Trophoblast cell (in vitro differentiated cells and primary cell): ENCODE measurements at places on chromosomes 1 and 21.

DNA sequence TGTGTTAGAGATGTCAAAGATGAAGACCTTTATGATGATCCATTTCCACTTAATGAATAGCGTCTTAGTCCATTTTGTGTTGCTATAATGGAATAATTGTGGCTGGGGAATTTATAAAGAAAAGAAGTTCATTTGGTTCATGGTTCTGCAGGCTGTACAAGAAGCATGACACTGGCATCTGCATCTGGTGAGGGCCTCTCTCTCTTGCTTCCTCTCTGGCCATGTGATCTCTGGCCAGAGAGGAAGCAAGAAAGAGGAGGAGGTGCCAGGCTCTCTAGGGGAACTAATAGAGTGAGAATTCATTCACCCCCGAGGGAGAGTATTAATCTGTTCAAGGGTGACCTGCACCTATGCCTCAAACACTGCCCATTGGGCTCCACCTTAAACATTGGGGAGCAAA, 242.8 kb downstream of the DISC1 start:
- peaks cover 6% of the 10 kb centered on the region for H3K4me1 ChIP-seq
- DNase-seq: no peak
- no peak overlapping the region for H3K4me3 ChIP-seq
- no peak overlapping the region for H3K27ac ChIP-seq

DNA sequence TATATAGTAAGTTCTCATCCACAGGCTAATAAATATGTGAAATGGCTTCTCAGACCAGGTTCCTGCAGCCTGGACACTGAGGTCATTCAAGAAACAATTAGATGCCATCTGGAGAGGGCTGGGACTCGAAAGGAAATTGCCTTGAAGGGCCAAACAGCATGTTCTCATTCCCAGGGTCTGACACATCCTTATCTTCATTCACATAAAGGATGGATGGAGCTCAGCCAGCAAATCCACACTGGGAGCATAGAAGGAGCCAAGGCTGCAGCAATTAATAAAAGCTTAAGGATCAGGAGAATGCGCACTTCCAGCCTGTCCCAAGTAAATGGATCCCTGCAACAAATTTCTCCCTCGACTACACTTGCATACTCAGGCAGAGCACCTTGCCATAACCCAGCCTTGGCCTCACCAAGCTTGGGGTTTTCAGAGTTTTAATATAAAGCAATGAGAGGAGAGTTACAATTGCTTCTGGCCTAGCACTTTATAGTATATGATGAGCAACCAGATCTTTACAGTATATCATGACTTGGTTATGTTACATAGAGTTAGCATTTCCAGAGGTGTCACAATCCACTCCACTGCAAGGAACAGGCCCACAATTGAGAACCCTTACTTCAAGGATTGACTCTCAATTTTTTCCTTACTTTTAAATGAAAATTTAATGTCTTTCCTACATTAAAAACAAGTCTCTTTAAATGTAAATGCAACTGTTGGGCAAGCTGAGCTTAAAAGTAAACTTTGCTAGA, 55.9 kb downstream of the BCAR3 start:
- peaks cover 31% of the 10 kb centered on the region for H3K4me1 ChIP-seq
- no peaks in the 10 kb centered on the region for H3K27me3 ChIP-seq
- H3K27ac ChIP-seq: peak overlapping the region; percentile 73
- peak; percentile 78 for DNase-seq

- no peaks in the 10 kb centered on the region for H3K27me3 ChIP-seq
- no peaks in the 10 kb centered on the region for H3K4me1 ChIP-seq
- H3K27ac ChIP-seq: no peak overlapping the region
- H3K4me3 ChIP-seq: no peak overlapping the region
Measured at GRCh38 chr1:215728169-215728568, 161.1 kb downstream of the KCTD3 start.

GRCh38 chr1:178538192-178538916, 25.4 kb downstream of the TEX35 start:
- no peaks in the 10 kb centered on the region for H3K27me3 ChIP-seq
- H3K4me1 ChIP-seq: peaks cover 15% of the 10 kb centered on the region
- no peaks in the 10 kb centered on the region for H3K36me3 ChIP-seq
- DNase-seq: peak; percentile 18
- no peak overlapping the region for H3K27ac ChIP-seq

- H3K4me3 ChIP-seq: no peak overlapping the region
- no peaks in the 10 kb centered on the region for H3K36me3 ChIP-seq
- H3K4me1 ChIP-seq: peaks cover 7% of the 10 kb centered on the region
Measured at GRCh38 chr1:244394826-244395765, 56.6 kb downstream of the ADSS2 start.
